AG10803 (cell line): ENCODE measurements at places on chromosomes 1 and 21.

- DNase-seq, result peak; percentile 30
Observed at GRCh38 chr1:37634244-37634991, at the start of gene RSPO1. RSPO1 (minus strand) TSS chr1:37634892; CDS start chr1:37629661, 5,231 bp downstream.

- DNase-seq, result no peak
Observed at GRCh38 chr1:195773931-195774330, 834.3 kb downstream of the KCNT2 start.

DNA sequence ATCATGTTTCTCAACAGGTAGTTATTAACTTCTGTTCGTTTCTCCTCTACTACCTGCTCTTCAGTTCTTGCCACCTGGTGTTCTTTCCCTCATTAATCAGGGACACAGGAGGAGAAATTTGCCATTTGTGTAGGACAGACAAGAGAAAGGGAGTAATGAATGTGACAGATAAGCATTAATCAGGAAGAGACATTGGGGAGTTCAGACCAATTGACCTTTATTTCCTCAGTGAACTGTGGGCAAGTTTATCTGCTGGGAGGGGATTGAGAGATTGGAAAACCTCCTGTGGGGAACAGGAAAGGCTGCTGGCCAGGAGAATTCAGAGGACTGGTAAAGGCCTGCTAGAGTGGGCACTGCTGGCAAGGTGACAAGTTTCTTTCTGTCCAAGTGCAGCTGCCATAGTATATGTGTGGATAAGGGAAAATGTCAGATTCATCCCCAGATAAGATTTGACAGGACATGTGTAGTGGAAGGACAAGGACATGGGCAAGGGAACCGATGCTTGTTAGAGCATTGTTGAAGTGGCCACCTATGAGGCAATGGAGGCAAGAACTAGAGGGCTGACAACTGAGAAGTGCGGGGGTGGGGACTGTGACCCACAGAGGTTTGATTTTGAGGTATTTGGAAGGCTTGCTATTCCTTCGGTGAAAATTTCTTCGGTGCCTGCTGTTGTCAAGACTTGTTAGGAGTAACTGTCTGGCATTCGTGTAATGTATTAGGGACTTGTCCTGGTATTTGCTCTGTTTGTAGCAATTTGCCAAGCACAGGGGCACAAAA lies 12.6 kb downstream of the SZT2 start:
- no peak for DNase-seq

GRCh38 chr1:9794081-9794480 lies 29.7 kb downstream of the CLSTN1 start:
- no peak for DNase-seq

DNA sequence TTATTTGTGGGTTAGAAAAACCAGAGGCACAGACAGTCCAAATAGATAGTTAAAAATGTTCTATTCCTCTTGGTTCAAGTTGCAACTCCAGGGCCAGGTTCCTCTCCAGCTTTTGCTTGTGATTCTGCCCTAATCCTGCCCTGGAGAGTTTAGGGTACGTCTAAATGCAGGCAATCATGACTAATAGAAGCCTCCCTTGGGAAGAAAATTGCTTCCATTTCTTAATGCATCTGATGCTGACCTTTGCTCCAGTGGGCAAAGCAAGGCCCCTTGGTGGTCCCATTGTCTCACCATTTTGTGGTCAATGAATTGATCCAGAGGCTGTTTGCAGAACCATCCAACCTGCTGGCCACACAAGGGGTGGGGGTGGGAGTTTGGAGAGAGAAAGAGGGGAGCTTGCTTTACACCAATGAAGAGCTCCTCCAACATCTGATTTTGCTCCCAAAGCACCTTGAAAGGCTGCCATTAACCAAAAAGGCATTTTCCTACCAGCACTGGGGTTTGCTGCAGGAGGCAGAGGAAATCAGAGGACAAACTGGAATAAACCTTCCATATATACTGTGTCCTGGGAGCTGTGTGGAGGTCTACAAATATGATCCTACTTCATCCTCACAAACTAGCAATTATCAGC lies 31.3 kb downstream of the C8B start:
- DNase-seq, result peak; percentile 86

DNA sequence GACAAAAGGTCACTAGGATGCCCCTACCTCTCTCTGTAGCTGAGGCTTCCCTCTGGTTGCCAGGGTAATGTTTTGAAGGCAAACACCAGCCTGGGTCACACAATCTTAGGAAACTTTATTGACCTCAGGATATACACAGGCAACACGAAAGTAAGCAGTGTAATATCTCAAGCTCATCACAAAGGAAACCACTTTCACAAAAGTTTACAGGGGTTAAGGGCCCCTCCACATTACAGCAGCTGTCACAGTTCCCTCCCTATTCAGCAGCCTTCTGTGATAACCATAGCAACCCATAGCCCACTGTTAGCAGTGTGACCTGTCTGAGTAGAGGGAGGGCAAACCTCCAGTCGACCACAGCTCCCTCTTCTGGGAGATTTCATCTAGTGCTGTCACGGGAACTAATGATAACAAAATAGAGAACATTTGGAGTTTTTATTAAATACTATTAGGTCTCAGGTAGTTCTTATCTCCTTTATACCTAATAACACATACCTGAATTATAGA lies 149.8 kb downstream of the PTPRC start:
- no peak for DNase-seq

- no peak for DNase-seq
Observed at GRCh38 chr1:227849251-227849650, 33.8 kb downstream of the PRSS38 start.

DNA sequence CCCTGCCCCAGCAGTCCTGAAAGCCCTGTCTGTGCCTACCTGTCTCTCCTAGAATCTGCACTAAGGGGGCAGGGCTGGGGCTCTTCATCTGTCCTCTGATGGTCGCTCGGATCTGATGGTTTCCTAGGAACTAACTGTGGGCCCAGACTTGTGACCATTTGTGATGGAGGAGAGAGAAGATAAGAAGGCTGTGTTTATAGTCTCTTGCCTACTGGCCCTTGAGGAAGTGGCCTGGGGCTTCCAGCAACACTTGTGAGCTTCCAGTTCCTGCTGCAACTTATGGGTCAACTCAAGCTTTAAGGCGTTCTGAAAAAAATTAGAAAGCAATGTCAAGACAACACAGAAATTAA lies 53.2 kb upstream of the SYNC start:
- DNase-seq, result no peak

DNA sequence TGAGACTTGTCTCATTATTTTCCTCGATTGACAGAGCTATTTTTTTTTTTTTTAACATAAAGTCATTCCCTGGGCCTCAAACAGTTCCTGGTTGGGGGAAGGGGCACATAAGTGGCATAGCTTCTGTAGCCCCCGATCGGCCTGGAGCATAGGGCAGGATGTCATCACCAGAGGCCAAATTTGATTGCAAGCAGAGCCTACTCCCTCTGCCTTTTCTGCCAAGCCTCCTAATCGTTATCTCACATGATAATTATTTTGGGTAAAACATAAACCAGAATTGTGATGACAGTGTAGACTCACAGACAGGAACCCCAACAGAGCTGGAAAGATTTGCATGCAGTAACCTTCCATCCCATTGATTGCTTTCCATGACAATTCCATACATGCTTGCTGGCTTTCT lies 404.8 kb downstream of the PCP4 start:
- DNase-seq, result no peak

GRCh38 chr1:112772781-112773180 lies 57.6 kb upstream of the PPM1J start:
- DNase-seq, result no peak

GRCh38 chr1:187931776-187932175 lies 1103.0 kb downstream of the PLA2G4A start:
- DNase-seq, result no peak

GRCh38 chr1:87763483-87763882 lies 434.8 kb downstream of the LMO4 start:
- DNase-seq, result no peak

DNA sequence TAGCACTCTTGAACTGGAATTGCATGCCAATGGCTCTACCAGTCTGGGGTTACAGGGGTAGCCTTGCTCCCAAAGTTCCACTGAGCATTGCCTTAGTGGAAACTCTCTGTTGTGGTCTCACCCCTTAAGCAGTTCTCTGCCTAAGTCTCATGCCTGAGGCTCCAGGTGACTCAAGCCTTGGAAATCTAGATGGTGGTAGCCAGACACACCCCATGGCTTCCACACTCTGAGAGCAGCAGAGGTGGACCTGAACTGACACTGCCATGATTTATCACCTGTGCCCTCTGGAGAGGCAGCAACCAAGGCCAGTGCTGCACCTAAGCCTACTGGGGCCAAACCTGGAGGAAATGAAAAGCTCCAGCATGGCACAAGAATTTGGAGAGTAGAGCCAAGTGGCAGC lies 285.7 kb upstream of the PKN2 start:
- no peak for DNase-seq

- DNase-seq, result no peak
Observed at GRCh38 chr1:26978901-26979300, 14.6 kb upstream of the TRNP1 start.

DNA sequence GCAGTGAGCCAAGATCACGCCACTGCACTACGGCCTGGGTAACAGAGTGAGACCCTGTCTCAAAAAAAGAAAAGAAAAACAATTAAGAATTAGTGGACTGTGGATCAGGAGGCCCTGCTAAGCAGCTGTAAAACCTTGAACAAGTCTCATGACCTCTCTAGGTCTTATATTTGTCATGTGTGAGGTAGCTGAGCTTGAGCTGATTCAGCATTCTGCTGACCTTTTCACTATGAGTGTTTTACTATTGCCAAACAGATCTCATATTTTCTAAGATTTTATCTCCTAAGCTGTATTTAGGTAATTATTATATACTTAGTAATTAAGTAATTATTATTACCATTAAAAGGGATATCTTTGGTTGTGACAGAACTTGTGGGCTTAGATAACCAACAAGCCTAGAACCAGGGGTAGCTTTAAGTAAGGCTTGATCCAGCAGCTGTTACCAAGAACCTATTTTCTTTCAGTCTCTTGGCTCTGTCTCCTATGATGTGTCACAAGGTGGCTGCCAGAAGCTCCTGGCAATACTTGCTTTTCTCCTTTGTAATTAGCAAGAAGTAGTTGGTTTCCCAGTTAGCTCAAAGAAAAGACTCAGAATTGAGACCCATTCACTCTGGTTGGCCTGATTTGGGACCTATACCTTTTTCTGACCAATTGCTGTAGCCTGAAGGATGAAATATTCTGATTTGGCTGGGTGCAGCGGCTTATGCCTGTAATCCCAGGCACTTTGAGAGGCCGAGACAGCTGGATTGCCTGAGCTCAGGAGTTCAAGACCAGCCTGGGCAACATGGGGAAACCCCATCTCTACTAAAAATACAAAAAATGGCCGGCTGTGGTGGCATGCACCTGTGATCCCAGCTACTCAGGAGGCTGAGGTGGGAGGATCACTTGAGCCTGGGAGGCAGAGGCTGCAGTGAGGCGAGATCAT lies 8.5 kb upstream of the ZC3H12A start:
- peak; percentile 59 for DNase-seq

DNA sequence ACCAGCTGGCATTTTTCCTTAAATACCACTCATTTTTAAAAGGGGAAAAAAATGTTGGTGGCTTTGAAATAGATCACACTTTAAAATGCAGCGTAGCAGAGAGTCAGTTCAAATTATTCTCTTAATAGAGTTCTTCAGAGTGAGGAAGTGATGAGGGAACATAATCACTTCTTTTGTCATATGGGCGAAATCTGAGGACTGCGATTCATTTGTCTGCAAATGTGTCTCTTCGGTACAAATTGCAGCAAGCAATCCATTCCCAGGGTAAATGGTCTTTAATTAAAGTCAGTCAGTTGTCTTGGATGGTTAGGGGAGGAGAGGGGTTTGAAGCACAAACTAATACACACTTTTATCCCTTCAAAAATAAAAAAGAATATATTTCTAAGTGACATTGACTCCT lies 86.0 kb upstream of the SELENON start:
- DNase-seq, result no peak

DNA sequence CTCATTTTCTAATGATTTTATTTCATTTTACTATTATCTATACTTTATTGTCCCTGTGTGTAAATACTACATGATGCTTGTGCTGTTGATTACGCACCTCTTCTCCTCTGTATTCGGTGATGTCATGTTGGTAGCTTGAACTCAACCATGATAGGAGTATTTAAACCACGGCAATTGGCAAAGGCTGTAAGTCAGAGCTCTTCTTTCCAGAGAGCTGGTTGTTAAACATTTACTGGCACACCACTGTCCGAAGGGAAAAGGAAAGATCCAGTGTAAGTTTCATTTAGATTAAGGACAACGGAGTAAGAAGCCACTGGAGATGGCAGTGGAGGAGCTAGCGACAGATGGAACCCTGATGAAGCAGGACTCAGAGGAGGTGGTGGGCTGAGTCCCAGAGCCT lies 93.4 kb upstream of the KCNE2 start:
- DNase-seq, result no peak

GRCh38 chr21:39330001-39330400 lies 16.6 kb upstream of the BRWD1 start:
- no peak for DNase-seq

- peak; percentile 92 for DNase-seq
Observed at GRCh38 chr1:222974496-222974895, 159.7 kb downstream of the DISP1 start.

DNA sequence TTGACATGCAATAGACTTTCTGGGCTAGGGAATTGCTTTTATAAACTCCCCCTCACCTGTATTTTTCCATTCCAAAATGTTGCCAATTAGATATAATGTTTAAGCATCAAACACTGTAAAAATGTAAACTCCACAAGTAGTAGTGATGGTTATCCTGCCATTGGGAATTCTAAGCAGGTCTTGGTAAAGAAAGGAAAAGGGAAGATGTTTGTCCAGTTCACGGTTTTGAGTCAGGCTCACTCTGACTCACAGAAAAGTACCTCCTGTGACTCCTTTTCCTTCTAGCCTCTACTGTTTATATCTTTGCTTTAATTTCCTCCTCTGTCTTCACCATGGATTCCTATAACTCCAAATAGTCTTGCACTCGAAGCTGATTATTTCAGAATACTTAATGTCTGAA lies 19.0 kb upstream of the PTPN14 start:
- DNase-seq, result peak; percentile 37

DNA sequence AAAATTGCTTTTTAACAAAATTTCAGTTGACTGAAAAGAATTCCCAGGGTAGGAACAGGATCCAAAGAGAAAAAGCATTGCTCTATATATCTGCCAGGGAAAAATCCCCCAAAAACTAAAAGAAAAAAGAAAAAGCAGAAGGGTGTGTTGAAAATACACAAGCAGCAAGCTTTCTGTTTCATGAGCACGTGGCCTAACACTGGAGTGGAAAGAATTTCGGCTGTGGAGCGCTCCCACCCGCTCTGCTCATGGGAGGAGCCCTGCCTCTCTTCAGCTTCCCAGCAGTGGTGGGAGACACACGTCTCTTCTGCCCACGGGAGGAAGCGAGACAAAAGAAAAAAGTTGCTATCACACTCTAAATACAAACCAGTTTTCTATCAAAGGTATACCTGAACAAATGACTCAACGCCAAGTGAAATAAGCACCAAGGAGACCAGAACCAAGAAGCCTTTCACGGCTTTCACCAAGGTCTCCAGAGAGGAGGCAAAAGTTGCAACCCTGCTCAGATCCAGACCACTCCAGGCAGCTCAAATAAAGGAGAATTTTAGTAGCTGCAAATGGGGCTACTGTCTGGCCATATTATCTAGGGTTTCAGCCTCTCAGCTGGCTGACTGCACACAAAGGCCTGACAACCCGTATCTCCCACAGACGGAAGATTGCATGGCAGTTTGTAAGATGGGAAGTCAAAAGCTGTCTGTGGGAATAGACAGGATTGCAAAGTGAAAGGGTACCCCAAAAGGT lies 29.5 kb upstream of the ZNF496 start:
- DNase-seq, result peak; percentile 47
